ENCODE measurements at places on chromosomes 5 and 9.

- peak; percentile 16 for DNase-seq
Observed at GRCh38 chr5:24235946-24236345, 408.8 kb downstream of the CDH10 start.

DNA sequence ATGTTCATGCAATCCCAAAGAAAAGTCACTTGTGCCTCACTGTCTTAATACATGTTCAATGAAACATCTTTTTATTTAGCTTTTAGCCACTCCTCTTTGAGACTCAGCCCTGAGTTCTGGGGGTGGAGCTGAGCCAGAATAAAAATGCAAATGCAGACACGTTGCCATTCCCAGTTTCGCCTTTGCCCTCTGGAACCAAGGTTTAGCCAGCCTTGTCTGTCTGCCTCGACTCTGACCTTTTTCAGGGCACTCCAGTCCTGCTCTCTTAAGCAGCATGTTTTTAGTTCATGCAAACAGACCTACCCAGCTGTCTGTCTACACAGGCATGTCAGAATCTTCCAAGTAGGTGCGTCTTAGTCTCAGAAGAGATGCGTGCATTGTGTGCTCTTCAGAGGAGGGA lies 82.2 kb upstream of the RANBP3L start:
- no peak for DNase-seq

DNA sequence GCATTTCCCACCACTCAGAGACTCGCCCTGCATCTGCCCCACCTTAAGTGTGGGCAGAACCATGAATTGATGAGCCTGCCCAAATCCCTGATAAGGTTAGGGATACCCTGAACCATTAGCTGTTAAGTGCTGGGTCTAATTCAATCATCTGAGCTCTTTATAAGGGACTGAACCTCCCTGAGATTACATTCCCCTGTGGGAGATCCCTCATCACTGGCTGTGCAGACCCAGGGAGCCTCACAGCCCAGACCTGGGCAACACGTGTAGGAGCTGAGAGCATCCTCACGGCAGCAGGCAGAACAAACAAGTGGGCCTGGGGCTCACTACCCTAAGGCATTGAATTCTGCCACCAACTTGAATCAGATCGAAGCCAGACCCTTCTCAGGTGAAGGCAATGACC lies 585 bp upstream of the TAF11L2 start:
- DNase-seq = no peak

GRCh38 chr5:27403243-27403882 lies 365.0 kb upstream of the CDH9 start:
- no peak for DNase-seq

- DNase-seq = no peak
Observed at GRCh38 chr9:981491-981898, 5.0 kb downstream of the DMRT3 start.

DNA sequence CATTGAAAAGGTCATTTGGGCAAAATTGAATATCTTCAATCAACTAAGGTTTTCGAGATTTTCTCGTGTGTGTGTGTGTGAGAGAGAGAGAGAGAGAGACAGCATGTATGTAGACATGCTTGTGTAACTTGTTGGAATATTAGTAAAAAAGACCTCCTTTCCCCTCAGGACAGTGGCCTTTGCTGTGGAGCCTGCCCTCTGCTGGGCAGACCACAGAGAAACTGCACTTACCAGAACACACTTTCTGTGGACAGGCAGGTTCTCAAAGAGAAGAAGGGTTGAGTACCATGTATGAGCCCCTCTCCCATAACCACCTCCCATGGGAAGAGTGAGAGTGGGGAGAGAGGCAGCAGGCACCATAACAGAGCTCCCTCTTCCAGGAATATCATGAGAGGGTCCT lies 45.6 kb downstream of the CFAP90 start:
- peak; percentile 24 for DNase-seq

GRCh38 chr5:98930972-98931762 lies 2.4 kb upstream of the CHD1 start:
- DNase-seq = no peak

DNA sequence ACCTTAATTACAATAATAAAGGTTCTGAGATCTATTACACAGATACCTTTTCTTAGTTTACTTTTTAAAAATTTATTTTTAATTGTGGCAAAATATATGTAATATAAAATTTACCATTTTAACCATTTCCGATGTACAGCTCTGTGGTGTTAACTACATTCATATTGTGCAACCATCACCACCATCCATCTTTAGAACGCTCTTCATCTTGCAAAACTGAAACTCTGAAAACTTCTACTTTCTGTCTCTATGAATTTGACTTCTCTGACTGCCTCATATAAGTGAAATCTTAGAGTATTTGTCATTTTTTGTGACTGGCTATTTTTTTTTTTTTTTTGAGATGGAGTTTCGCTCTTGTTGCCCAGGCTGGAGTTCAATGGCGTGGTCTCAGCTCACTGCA lies 26.8 kb downstream of the WWC1 start:
- no peak for DNase-seq

Measured in suppressor macrophage treated with lipopolysaccharide for 1 hour (primary cell).